Dorsolateral prefrontal cortex (tissue), 122 donors: ENCODE measurements at places on chromosomes 13 and 19. TPM values are rescaled to one million over a fixed set of nuclear protein-coding genes. Genes with fewer than 3 reads are reported as not detected.

The CEACAM19 gene
- total RNA-seq, result 7.7 TPM

GRCh38 chr13:48818495-48819356 lies 157.0 kb upstream of the FNDC3A start:
- no peak for DNase-seq

The ADPRHL1 gene
- 24.0 TPM for total RNA-seq

The ERICH6B gene
- not detected for total RNA-seq
